ENCODE measurements at places on chromosomes 5 and 9.

DNA sequence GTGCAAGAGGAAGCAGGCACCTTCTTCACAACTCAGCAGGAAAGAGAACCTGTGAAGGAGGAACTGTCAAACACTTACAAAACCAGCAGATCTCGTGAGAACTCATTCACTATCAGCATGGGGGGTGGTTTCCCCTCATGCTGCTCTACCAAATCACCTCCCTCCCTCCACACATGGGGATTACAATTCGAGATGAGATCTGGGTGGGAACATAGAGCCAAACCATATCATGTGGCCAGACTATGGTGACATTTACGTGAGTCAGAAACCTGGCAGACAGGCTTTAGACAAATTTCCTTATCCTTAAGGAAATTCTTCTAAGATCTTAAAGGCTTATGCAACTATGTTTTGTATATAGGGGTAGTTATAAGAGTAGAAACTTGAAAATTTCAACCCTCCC, 8.7 kb upstream of the AOPEP start:
- DNase-seq, result peak; percentile 8

GRCh38 chr9:38216572-38216971, 147.5 kb upstream of the SHB start:
- no peak for DNase-seq

GRCh38 chr9:117103438-117104110, 311.3 kb downstream of the ASTN2 start:
- DNase-seq, result no peak

- no peak for DNase-seq
These were observed 70.7 kb upstream of the SLC25A51 start for GRCh38 chr9:37974506-37975173.

- no peak for DNase-seq
These were observed 3.2 kb downstream of the CAVIN4 start for GRCh38 chr9:100581081-100581480.

DNA sequence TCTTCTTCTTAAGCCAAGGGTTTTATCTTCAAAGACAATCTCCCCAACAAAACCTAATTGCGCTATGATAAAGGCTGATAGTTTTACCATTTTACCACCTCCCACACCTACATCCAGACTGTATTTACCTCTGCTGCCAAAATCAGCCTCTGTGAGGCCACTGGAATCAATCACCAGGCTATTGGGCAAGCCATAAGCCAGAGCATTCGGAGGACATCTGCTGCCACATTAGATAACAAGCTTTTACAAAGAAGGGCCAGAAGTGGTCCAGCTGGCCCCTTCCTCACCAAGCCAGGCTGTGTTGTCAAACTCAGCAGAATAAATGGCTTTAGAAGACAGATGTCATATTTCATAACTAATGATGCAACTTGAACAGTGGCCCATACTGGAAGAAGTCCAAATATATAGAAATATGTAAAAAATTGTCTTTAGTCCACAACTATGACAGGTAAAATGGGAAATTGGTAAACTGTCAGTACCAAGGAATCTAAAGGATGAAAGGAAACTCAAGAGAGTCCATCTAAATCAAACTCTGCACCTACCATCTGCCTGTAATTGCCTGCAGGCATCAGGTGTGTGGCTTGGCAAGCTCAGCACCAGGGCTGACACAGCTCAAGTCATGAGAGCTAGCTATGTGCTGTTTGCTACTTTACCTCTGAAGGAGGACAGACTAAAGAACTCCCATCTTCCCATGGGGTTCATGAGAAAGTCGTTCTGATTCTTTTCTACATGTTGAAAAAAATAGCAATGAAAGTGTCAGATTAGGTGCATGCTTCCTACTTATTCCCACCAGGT, 16.1 kb downstream of the SLC45A2 start:
- DNase-seq, result no peak

- no peak for DNase-seq
These were observed 947 bp upstream of the MARCHF3 start for GRCh38 chr5:127031147-127031862.

DNA sequence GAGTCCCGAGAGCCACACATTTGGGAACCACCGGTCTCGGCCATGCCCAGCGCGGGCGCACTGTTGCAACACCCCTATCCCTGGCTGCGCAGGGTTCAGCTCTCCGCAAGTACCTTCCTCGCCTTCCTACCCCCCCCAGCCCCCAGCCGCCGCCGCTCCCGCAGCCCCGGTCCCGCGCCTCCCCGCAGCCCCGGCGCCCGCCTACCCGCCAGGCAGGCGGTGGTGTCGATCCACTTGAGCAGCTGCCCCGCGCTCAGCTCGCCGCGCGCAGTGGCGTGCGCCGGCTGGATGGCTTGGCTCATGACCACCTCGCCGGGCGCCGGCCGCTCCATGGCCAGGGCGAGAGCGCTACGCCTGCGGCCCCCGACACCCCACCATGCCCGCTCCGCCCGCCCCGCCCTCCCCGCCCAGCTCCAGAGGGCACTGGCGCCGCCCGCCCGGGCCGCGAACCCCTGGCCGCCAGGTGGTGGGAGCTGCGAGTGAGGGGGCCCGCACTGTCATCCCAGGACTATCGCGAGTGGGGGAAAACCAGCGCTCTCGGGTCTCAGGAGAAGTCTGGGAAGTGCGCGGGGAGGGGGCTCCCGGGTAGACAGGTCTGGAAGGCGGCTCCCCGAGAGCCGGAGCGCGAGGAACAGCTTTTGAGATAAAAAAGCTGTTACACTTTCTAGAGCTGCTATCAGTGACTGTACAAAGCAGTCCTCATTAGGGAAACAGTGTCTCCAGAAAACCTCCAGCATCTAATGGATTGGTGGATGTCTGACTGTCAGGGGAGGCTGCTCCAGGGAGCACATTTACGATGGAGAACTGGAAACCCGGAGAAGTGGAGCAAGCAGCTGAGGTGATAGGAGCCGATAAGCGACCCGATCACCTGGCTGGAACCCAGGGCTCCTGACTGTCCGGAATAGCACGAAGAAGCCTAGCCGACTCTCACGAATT, at the start of gene ACOT12:
TSS of gene ACOT12 (minus strand) at position 352 of the 936 bp plus-strand sequence. CDS start at position 332, 20 bp downstream.
- DNase-seq, result no peak

GRCh38 chr5:44565902-44566301, 176.7 kb upstream of the FGF10 start:
- no peak for DNase-seq

- DNase-seq, result no peak
These were observed 317.3 kb upstream of the PTPRD start for GRCh38 chr9:10930081-10930480.
